PC-9 (cell line): ENCODE measurements at places on chromosomes 2 and 18.

DNA sequence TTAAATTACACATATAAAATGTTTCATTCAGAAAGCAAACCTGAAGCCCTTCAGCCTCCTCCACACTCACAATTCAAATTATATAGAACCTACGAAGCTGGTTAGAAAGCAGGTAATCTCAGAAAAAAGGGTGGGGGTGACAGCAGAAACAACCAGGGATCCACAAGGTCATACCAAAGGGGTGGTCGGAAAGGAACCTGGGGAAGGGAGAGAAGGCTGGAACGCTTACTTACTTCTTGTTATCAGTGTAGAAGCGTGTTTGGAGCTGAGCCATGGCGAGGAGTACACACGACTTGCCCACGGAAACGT, 316 bp downstream of the WDR12 start:
- DNase-seq: no peak

- no peak for DNase-seq
These were observed 131.6 kb upstream of the MSH6 start for GRCh38 chr2:47651296-47651695.

DNA sequence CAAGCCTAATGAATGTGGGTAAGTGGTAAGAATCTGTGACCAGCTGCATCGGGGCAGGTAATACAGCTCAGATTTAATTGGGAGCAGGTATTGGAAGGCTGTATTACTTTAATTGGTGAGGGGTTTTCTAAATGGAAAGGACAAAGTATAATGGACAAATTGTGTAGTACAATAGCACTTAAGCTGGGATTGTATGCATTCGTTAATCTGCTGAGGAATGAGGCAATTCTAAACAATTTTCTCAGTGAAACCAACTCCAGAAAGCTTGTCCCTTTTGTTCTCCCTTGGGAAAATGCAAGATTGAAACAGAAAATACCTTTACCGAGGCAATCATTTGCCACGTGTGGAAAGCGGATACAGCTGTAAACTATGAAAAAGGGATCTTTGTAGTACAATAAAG, 801.6 kb upstream of the POU3F3 start:
- no peak for DNase-seq

DNA sequence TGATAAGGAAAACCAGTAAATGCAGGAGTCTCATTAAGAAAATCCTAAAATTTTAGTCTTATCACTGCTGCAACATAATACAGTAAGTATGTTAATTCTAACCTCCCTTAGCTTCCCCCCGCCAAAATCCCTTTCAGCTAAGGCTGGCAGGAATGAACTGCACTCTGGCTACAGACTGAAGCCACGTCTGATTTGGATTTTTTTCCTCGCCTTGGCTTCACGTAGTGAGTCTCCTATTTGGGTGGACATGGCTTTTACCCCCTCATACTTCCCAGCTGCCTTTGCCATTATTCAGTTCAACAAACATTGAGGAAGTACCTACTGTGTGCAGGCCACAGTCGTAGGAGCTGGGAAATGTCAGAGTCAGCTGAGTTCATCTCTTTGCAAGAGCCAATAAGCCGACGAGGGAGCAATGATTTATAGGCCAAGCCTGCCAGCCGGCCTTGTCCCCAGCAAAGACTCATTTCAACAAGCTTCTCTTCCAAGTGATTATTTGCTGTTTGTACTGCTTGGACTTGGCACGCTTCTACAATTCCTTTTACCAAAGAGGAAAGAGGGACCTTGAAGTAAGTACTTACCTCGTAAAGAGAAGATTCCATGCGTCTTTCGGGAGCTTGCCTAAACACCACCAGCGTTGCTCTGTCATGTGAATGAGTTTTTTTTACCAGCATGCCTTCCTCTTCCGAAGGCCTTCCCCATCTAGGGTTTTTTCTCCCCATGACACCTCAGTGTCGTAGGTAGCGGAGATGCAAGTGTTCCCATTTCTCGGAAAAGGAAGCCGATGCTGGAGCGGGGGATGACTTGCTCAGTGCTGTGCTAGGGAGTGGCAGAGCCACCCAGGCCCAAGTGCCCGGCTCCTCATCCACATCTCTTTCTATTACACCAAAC, 138.6 kb downstream of the KLHL29 start:
- DNase-seq: no peak

- DNase-seq: no peak
These were observed 8.3 kb downstream of the MAT2A start for GRCh38 chr2:85547089-85547858.

- no peak for DNase-seq
These were observed 148.3 kb downstream of the MEIS1 start for GRCh38 chr2:66582987-66583880.

DNA sequence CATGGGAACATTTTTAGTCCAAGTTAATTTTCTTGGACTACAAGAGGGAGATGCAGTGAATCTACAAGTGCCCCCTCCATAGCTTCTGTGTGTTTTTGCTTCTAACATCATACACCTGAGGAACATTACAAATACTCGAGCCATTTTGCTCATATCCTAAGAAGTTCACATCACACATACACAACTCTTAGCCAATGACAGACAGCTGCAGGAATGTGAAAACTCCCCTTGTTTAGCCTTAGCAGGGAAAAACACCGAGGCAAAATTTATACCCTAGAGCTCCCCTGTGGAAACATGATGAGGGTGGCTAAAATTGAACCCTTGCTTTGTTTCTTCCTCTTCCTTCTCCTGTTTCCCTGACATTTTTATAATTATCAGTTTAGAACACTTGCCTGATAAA, 928.3 kb upstream of the NRXN1 start:
- DNase-seq: no peak
